ENCODE measurements at places on chromosomes 12 and 14. TPM values are rescaled to one million over a fixed set of nuclear protein-coding genes. Genes with fewer than 3 reads are reported as not detected.

- H3K36me3 ChIP-seq = no peaks in the 10 kb centered on the region
- no peaks in the 10 kb centered on the region for H3K4me1 ChIP-seq
- no peak overlapping the region for H3K4me3 ChIP-seq
- no peak for DNase-seq
- H3K27ac ChIP-seq = no peak overlapping the region
These were observed 123.7 kb upstream of the GSC start for GRCh38 chr14:94893411-94894160.

DNA sequence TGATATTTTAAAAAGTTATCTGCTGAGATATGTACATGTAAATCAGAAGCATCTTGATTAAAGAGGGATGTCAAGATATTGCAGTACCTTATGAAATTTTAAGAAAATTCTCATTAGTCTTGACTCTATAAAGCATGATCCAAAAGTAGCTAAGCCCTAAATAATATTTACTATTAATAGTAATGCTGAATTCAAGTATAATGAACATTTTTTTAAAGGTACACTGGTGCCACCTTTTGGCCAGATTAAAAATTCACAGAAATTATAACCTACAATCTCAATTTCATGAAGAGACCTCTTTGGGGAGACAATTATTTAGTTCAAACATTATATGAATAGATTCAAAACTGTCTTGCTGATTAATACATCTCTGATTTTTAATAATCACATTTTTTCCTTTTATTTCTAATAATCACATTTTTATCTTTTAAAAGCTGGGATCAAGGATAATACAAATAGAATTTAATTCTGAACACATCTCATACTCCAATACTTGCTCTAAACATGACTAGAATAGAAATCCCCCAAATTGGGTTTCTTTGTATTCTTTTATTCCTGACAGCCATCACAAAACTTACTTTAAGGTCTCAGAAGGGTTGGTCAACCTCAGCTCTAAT lies 13.4 kb downstream of the AKAP5 start:
- H3K36me3 ChIP-seq = peaks cover 37% of the 10 kb centered on the region
- no peak overlapping the region for H3K27ac ChIP-seq
- DNase-seq = no peak
- H3K27me3 ChIP-seq = no peaks in the 10 kb centered on the region
- H3K4me1 ChIP-seq = no peaks in the 10 kb centered on the region
- H3K4me3 ChIP-seq = no peak overlapping the region

DNA sequence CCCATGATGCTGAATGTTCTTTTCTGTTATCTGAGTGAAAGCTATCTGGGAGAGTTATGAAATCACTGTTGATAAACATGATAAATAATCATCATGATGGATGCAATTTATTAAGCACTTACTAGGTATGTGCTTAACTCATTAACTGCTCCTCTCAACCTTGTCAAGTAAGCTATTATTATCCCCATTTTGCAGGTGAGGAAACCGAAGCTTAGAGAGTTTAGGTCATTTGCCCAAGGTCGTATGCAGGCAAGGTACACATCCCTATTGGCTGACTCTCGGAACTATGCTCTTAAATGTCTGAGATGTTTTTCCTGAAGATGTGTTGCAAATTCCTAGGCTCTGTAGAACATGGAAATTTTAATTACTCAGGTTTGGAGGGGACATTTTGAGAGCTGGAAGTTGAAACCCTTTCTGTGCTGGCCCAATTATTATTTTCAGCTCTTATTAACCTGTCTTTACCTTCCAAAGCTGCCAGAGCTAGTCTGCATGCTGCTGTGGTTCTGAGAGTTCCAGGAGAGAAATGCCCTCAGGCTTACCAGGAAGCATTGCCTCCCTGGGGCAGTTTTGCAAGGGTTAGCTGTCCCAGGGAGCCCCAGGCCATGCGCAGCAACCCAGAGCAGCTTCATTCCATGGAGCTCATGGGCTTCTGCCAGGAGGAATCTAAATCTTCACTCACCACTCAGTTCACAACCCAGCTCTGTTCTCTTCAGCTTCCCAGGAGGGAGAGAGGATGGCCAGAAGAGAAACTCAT lies 55.6 kb upstream of the OAS1 start:
- H3K4me3 ChIP-seq = no peak overlapping the region
- H3K27me3 ChIP-seq = peaks cover 18% of the 10 kb centered on the region
- H3K36me3 ChIP-seq = no peaks in the 10 kb centered on the region

DNA sequence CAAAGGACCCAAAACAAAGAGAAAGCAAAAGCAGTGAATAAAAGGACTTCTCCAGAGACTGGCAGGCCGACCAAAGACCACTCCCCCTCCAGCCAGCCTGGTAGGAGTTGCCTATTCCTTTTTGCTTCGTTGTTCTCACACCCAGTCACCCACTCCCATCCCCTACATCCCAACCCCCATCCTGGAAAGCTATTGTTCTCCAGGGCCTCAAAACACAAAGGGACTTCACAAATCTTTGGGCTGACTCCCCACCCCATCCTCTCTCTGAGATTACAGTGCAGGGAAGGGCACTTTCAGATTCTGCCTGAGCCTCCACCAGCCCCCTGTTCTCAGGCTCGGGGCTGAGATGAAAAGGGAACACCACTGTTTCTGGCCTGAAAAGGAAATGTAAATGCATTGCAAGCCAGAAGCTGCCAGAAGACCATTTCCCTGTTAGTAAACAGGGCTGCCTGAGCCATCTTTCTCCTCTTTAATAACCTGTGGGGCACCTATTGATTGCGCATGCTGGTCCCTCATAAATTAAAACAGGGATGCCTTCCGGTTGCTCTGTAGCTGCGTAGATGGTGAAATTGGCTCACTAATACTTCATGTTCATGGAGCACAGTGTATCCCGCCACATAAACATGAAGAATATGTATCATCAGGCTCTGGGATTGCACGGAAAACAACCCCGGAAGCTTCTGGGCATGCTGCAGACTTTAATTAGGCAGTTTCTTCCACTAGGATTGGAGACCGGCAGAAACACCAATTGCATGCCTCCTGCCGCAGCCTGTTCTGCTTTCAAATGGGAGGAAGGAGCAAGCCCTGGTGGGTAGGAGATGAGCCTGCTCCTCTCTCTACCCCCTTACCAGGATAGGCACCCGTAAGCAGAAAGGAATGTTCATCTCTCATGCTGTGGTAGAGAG lies 130.3 kb upstream of the FUT8 start:
- no peaks in the 10 kb centered on the region for H3K27me3 ChIP-seq
- no peak for DNase-seq

- H3K27ac ChIP-seq = peak overlapping the region; percentile 40
- no peaks in the 10 kb centered on the region for H3K27me3 ChIP-seq
- H3K4me3 ChIP-seq = no peak overlapping the region
- H3K36me3 ChIP-seq = no peaks in the 10 kb centered on the region
- no peak for DNase-seq
These were observed 33.1 kb downstream of the ITPK1 start for GRCh38 chr14:93082576-93083001.

DNA sequence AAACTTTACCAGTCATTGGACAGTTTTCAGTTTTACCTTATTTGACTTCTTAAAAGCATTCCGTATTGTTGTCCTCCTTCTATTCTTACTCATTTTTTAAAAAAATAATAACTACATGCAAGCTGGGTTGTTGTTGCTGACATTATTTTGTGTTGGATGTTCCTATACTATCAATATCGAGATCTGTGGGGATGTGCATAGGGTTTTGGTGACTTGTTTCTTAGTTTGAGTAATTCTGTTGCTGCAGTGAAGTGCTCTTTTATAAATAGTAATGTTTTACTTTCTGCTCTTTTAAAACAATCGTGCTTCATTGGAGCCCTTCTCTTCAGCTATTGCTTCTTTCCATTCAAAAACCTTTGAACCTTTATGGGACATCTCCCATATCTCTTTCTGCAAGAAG lies 79.4 kb downstream of the METTL25 start:
- peaks cover 49% of the 10 kb centered on the region for H3K36me3 ChIP-seq
- no peak overlapping the region for H3K27ac ChIP-seq
- no peak for DNase-seq
- no peaks in the 10 kb centered on the region for H3K4me1 ChIP-seq

DNA sequence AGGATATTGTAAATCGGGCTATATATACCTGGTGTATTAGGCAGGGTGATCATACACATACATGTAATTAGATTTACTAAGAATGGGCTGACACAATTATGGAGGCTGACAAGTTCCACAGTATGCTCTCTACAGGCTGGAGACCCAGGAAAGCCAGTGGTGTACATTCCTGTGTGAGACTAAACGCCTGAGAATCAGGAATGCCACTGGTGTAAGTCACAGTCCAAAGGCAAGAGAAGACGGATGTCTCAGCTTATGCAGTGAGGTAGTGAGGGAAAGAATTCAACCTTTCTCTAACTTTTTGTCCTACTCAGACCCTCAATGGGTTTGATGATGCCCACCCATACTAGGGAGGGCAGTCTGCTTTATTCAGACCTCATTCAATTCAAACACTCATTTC lies 57.1 kb downstream of the METTL25 start:
- DNase-seq = no peak
- H3K4me3 ChIP-seq = no peak overlapping the region
- H3K27me3 ChIP-seq = no peaks in the 10 kb centered on the region
- H3K36me3 ChIP-seq = no peaks in the 10 kb centered on the region

- H3K27ac ChIP-seq = no peak overlapping the region
- no peak overlapping the region for H3K4me3 ChIP-seq
- H3K36me3 ChIP-seq = no peaks in the 10 kb centered on the region
- DNase-seq = no peak
These were observed 55.7 kb downstream of the TRPV4 start for GRCh38 chr12:109777544-109777943.

- no peak for DNase-seq
- H3K4me3 ChIP-seq = no peak overlapping the region
- H3K36me3 ChIP-seq = no peaks in the 10 kb centered on the region
These were observed 107.9 kb downstream of the MYRFL start for GRCh38 chr12:69932676-69933552.

DNA sequence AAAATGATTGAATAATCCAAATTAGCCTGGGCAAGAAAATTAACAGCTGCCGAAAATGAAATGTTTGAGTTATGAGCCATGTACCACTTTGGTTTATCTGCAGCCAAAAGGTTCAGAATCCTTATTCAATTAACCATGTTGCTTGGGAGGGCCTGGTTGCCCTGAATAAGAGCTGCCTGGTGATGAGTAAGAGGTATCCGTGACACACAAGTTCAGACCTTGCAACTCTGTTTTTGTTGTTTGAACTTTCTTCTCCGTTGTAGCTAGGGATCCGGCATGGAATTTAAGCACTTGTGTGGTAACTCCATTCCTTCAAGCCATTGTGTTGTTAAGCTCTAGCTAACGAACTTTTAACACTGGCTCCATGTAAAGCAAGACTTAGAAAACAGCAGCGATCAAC lies 35.7 kb downstream of the FOXA1 start:
- no peaks in the 10 kb centered on the region for H3K4me1 ChIP-seq
- no peaks in the 10 kb centered on the region for H3K36me3 ChIP-seq
- H3K27me3 ChIP-seq = no peaks in the 10 kb centered on the region
- DNase-seq = no peak

NRL gene
- 1.5 TPM for total RNA-seq

ANG gene
- total RNA-seq = 3.8 TPM

ATP23 gene
- total RNA-seq = 5.3 TPM

DNA sequence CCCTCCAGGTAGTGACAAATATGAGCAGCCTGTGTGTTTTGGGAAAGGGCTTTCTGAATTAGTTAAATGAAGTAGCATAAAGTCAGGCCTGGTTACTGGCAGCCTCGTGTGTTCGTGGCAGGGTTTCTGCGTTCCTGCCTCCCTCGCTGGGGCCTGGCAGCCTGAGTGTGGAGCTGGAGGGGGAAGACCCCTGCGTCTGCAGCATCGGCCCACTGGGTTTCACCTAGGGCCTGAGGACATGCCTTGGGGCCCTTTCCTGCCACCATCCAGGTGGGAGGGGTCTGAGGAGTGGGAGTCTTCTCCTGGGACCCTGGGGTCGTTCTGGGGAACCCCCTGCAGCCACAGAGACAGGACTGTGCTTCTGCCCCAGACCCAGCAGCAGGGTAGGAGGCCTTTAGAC lies 20.4 kb upstream of the AMN start:
- no peak overlapping the region for H3K27ac ChIP-seq
- peaks cover 26% of the 10 kb centered on the region for H3K36me3 ChIP-seq
- DNase-seq = no peak

DNA sequence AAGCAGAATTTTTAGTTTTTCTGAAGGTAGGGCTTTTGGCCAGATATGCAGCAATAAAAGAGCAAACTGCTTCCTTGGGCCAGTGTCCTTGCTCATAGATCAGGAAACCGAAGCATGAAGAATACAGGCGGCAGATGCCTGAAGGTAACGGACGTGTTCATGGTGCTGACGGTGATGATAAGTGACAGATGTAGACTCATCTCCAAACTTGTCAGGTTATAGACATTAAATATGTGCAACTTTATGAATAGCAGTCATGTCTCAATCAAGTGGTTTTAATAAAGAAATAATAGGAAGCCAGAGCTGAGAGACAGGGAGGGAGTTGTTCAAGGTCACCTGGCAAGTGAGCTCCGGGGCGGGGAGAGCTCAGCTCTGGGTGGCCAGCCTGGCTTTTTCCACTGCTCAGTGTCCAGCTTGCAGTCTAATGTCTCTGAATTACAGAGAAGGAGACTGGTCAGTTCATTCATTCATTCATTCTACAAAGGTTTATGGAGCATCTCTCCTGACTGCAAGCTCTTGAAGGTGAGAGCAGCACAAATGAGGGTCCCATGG lies 1.0 kb downstream of the SERPINA5 start:
- no peaks in the 10 kb centered on the region for H3K36me3 ChIP-seq
- DNase-seq = no peak
- no peaks in the 10 kb centered on the region for H3K27me3 ChIP-seq
- peak overlapping the region; percentile 31 for H3K27ac ChIP-seq
- no peak overlapping the region for H3K4me3 ChIP-seq

SINHCAF gene
- 12.0 TPM for total RNA-seq

DNA sequence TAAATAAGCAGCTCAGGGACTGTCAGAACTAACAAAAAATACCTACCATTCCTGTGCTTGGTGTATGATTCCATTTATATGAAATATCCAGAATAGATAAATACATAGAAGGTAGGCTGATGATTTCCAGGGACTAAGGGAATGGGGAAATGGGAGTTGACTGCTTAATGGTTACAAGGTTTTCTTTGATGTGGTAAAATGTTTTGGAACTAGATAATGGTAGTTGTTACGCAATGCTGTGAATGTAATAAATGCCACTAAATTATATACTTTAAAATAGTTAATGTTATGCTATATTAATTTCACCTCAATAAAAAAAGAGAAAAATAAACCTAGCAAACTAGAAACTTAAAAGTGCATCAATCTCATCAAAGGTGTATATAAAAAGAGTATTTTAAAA lies 41.1 kb downstream of the CEP83 start:
- H3K4me3 ChIP-seq = no peak overlapping the region
- H3K4me1 ChIP-seq = no peaks in the 10 kb centered on the region
- no peak for DNase-seq
- no peaks in the 10 kb centered on the region for H3K27me3 ChIP-seq
- H3K36me3 ChIP-seq = no peaks in the 10 kb centered on the region
- no peak overlapping the region for H3K27ac ChIP-seq

OASL gene
- total RNA-seq = not detected

Data from heart left ventricle (tissue), 16 donors.